ENCODE measurements at places on chromosomes 5 and 9.

DNA sequence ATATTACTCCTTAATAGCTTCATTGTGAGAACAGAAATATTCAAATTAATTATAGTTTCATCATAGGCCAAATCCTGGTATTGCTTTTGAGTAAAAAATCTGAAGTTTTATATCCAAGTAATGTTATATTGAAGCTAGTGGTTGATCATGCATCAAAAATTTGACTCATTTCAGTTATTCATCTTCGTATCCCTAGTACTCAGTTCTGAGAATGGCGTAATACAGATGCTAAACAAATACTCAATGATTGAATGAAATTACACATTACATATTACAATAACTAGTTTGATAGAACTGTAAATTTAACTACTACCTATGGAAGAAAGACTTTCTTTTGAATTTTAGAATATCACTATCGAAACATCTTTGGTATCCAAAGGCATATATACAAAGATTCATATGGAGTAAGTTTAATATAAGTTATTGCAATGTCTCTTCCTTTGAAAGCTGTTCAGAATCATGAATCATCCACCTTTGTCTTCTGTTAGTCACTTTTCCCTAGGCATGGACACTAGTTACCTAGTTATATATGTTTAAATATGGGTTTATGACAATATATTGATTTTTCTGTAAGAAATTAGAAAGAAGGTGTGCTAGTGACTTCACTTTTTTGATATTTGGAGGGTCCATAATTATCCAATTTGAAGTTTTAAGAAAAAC, 5.0 kb upstream of the ZNF462 start:
- H3K4me3 ChIP-seq, result no peak overlapping the region
- H3K4me1 ChIP-seq, result peaks cover 3% of the 10 kb centered on the region
- no peak overlapping the region for H3K27ac ChIP-seq
- peaks cover 34% of the 10 kb centered on the region for H3K27me3 ChIP-seq

DNA sequence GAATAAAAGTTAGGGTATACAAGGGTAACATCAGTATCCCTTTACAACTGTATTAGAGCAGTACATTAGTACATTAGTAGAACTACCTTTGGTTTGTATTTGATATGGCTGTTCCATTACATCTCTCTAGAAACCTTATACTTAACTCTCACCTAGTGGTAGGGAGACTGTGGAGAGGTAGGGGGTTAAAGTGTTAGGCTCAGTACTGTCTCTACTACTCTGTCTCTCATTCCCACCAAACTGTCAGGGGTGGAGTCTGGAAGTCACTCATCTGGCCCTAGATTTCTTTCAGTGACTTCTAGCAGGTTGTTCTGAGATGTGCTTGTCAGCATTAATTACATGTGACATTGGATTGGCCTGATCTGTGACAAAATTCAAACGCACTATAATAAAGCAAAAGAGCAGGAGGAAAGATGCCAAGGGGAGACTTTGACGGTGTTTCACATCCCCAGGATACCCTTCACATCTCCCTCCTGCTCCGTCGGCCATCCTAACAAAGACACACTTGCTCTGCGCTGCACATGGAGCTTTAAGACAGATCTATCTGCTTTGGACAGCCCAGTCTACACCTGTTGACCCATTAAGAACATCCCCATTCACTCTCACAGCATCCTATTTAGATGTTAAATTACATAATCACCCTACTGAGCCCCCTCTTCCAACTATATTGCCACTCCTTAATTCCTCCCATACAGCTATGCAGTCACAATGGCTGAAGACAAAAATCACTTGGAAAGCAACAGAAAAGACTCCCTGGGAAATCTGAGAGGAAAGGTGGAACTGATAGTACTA, 1043.0 kb upstream of the DMAC1 start:
- H3K27me3 ChIP-seq, result no peaks in the 10 kb centered on the region
- DNase-seq, result no peak
- H3K27ac ChIP-seq, result no peak overlapping the region

DNA sequence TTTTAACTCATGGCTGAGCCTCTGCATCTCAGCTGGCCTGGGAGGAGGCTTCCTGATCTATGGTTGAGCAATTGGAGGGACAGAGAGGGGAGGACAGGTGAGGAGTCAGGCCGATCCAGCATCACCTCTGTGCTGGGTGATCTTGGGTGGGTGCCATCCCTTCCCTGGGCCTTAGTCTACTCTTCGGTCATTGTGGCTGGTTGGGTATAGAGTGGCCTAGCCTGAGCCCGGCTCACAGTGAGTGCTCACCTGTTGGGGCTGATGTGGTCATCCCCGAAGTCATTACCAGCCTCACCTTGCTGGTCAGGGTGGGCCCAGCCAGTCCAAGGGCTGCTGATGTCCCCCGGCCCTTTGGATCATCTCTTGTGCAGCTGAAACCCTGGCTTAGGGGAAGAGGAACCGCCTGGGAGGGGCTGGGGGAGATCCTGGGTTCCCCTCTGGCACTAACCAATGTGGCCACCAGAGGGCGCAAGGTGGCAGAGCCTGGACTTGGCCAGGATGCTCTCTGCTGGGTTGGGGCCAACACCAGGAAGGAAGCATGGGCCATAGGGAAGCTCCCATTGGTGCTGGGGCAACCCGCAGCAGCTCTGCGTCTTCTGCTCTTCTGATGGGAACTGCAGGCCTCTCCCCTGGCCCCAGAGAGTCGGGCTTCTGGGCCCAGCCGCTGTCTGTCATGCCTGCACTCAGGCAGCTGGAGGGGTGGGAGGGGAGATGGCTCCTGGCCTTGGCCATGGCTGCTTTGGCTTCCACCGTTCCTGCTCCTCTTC, 17.3 kb upstream of the ODF2 start:
- no peak overlapping the region for H3K4me3 ChIP-seq
- H3K27me3 ChIP-seq, result no peaks in the 10 kb centered on the region
- no peaks in the 10 kb centered on the region for H3K36me3 ChIP-seq
- no peak overlapping the region for H3K27ac ChIP-seq

DNA sequence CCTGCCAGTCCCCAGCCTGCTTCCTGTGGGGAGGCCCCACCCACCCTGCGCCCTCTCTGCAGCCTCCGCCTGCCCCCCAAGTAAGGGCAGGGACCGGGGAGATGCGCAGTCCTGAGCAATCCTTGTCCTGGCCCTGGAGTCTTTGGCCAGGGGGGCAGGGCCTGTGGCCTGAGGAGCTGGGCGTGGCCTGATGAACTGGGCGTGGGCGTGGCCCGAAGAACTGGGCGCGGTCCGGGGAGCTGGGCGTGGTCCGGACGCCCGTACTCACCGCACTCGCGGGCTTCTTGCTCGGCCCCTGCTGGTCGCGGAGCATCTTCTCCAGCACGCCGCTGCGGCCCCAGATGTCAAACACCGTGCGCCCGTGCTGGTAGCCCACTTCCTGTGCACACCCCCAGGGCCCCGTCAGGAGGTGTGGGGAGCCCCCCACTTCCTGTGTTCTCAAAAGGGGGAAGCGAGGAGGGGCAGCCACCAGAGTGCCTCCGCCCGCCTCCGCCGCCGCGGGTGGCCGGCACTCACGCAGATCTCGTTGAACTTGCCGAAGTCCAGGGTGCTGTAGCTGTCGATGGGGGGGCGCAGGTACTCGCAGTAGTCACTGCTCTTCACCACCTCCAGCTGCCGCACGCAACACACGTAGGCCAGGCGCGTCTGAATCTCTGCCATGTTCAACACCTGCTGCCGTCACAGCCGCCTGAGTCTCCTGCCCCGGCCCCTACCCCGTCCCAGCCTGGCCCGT, 2.7 kb upstream of the NSMF start:
- peaks cover 23% of the 10 kb centered on the region for H3K4me1 ChIP-seq
- H3K36me3 ChIP-seq, result peaks cover 6% of the 10 kb centered on the region
- H3K27ac ChIP-seq, result peak overlapping the region; percentile 67
- peak; percentile 89 for DNase-seq

- DNase-seq, result no peak
- H3K4me1 ChIP-seq, result peaks cover 7% of the 10 kb centered on the region
- H3K27me3 ChIP-seq, result no peaks in the 10 kb centered on the region
- no peak overlapping the region for H3K27ac ChIP-seq
- no peak overlapping the region for H3K4me3 ChIP-seq
Measured at GRCh38 chr5:73911761-73912393, 285.9 kb downstream of the ARHGEF28 start.

GRCh38 chr5:158783382-158783781, 316.3 kb downstream of the EBF1 start:
- H3K27ac ChIP-seq, result no peak overlapping the region
- no peak overlapping the region for H3K4me3 ChIP-seq
- no peaks in the 10 kb centered on the region for H3K4me1 ChIP-seq
- H3K27me3 ChIP-seq, result peaks cover 8% of the 10 kb centered on the region
- no peaks in the 10 kb centered on the region for H3K36me3 ChIP-seq

- H3K4me3 ChIP-seq, result peak overlapping the region; percentile 97
- H3K4me1 ChIP-seq, result peaks cover 23% of the 10 kb centered on the region
- peak; percentile 56 for DNase-seq
- H3K27me3 ChIP-seq, result no peaks in the 10 kb centered on the region
- H3K27ac ChIP-seq, result peak overlapping the region; percentile 97
Measured at GRCh38 chr9:136726631-136727191, 14.3 kb downstream of the DIPK1B start.

DNA sequence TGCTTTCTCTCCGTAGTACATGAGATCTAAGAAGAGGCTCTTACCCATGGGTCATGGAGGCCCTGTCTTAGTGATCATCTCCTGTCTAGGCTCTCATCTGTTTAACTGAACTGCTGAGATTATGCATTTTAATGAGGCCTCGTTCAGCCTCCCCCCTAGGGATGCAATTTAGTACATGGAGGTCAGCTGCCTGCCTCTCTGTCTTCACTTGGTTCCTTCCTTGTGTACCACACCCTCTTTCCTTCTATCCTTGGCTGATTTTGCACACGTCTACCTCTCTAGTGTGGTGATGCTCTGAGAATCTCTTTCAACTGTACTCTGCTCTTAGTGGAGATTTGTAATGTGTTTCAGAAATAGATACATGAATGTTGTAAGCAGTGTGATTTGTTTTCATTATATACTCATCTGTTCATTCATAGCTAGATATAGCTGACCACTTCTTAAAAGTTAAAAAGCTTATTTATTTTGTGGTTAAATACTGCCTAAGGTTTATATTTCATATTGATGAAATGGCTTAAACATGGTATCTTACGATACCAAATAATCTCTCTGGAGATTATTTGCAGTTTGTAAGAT, 3.5 kb upstream of the ACTBL2 start:
- DNase-seq, result no peak
- peaks cover 5% of the 10 kb centered on the region for H3K27me3 ChIP-seq
- no peak overlapping the region for H3K4me3 ChIP-seq
- H3K27ac ChIP-seq, result no peak overlapping the region
- no peaks in the 10 kb centered on the region for H3K36me3 ChIP-seq

- H3K27ac ChIP-seq, result no peak overlapping the region
- H3K4me3 ChIP-seq, result no peak overlapping the region
- H3K36me3 ChIP-seq, result no peaks in the 10 kb centered on the region
- H3K27me3 ChIP-seq, result peaks cover 69% of the 10 kb centered on the region
- H3K4me1 ChIP-seq, result peaks cover 12% of the 10 kb centered on the region
- no peak for DNase-seq
Measured at GRCh38 chr5:36741128-36741527, 134.7 kb downstream of the SLC1A3 start.

DNA sequence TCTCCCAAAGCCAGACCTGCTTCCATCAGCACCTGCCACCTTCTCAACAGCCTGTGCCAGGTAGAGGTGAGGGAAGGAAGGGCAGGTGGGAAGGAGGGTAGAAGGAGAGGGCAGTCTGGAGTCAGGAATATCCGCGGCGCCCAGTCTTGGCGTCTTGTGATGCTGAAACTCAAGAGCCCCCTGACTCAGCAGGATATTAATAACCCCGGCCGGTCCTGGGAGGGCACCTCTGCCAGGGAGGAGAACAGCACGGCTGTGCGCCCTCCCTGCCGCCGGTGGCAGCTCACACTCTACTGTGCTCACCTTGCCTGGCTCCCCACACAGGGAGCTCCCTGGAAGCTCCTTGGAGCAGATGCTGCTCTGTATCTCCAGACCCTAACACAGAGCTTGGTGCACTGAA, 11.6 kb upstream of the NTNG2 start:
- H3K4me1 ChIP-seq, result no peaks in the 10 kb centered on the region
- H3K36me3 ChIP-seq, result no peaks in the 10 kb centered on the region
- no peak overlapping the region for H3K4me3 ChIP-seq
- peaks cover 55% of the 10 kb centered on the region for H3K27me3 ChIP-seq

DNA sequence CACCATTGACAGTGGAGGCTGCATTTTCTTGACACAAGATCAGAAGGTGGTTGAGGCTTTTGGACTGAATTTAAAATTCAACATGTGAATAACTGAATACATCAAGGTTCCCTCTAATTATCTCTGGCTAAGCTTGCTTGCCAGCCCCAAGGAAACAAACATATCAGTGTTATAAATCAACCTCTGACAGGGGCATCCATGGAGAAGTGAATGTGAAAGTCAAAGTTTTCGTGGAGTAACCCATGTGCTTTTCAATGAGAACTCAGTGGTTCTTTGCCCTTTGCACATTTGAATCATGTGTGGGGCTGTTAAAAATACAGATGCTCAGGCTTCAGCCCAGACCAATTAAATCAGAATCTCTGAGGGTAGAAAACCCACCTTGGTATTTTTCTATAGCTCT, 128.9 kb downstream of the LRRC70 start:
- no peaks in the 10 kb centered on the region for H3K4me1 ChIP-seq
- peaks cover 25% of the 10 kb centered on the region for H3K27me3 ChIP-seq
- no peaks in the 10 kb centered on the region for H3K36me3 ChIP-seq
- DNase-seq, result no peak
- H3K27ac ChIP-seq, result no peak overlapping the region

- no peak for DNase-seq
- H3K4me1 ChIP-seq, result peaks cover 9% of the 10 kb centered on the region
- H3K36me3 ChIP-seq, result peaks cover 33% of the 10 kb centered on the region
- no peak overlapping the region for H3K4me3 ChIP-seq
- no peaks in the 10 kb centered on the region for H3K27me3 ChIP-seq
Measured at GRCh38 chr5:94658272-94658671, 39.8 kb downstream of the SLF1 start.

All from effector memory CD8-positive, alpha-beta T cell (primary cell).